ENCODE measurements at places on chromosomes 4 and X.

DNA sequence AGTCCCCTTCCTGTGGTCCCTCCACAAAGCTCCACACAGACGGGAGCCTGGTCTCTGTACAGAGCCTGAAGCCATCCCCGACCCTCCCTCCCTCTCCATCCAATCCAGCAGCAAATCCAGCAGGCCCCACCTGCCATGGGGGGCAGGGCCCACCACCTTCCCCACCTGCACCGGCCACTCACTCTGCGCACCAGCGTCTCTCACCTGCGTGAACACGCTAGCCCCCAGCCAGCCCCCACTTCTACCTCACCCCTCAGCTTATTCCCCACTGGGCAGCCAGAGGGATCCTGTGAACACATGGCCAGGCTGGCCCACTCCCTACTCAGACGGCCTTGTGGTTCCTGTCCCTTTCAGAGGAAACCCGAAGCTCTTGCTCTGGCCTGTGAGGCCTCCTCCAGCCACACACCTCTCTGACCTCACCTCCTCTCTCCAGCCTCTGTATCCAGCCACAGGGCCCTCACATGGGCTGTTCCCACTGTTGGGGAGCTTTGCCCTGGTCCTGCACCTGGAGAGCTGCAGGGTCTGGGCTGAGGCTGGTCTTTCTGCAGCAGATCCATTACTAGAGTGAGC is 70.9 kb downstream of the WFS1 start:
- DNase-seq: no peak

GRCh38 chr4:139331185-139331584 is 28.9 kb upstream of the NDUFC1 start:
- no peak for DNase-seq

GRCh38 chr4:152634110-152634760 is 45.6 kb downstream of the TMEM154 start:
- DNase-seq: no peak

GRCh38 chr4:146029939-146030710 is 91.5 kb upstream of the ZNF827 start:
- no peak for DNase-seq

DNA sequence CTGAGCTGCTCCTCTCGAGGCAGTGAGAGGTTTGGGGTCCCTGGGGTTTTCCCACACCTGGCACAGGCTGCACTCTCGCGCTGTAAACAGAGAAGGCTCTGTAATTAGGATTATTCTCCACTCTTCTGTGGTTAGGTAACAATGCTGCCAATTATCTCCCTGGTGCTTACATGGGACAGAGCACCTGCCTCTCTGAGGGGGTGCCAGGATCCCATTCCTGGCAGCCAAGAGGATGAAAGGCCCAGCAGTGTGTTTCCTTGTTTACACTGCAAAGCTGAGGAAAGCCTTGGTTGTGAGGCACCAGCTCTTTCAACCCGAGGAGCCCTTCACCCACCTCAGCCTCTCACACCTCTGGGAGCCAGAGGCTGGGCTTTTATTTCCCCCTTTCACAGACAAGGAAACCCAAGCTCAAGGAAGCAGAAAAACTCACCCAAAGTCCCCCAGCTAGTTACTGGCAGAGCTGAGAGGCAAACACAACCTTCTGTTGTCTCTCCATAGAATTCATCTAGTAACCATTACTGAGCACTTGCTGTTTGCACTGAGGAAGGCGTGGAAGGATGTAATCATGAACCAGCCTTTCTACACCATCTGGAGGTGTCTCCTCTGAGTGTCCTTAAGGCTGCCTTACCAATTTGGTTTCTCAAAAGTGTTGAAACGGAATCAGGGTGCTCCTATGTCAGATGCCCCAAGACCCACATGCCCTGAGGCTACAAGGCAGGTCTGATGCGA is 39.7 kb upstream of the PROM1 start:
- DNase-seq: no peak

Measured in stimulated activated CD4-positive, alpha-beta T cell treated with anti-CD3 and anti-CD28 coated beads, Interleukin-1b, Interleukin-23, amount 100 ng/mL, for 1 hour (primary cell).